ENCODE measurements at places on chromosomes 1 and 21.
A peak's percentile ranks its signal among the peaks of the same experiment; 100 is the strongest.

DNA sequence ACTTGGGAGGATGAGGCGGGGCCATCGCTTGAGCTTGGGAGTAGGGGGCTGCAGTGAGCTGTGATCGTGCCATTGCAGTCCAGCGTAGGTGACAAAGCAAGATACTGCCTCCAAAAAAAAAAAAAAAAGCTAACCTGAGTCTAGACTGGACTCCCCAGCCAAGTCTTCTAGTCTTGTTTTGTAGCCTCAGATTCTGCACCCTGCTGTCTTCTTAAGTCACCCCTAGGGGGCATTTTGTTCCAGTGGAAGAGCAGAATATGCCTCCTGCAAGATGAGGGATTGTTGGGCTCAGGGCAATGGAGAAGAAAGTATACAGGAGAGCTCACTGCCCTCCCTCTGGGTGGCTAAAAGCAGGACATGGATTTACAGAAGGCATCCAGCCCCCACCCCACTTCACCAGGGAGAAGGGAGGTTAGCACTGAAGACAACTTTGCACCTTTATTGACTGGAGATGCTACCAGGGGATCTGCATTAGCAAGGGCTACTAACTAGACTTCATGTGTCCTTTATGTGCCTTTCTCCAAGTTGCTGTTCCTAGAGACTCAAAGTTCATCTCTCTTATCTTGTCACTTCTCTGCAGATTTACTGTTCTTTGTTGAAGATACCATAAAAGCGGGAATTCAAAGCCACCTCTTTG lies 15.3 kb upstream of the RNF187 start:
- no peak for DNase-seq

DNA sequence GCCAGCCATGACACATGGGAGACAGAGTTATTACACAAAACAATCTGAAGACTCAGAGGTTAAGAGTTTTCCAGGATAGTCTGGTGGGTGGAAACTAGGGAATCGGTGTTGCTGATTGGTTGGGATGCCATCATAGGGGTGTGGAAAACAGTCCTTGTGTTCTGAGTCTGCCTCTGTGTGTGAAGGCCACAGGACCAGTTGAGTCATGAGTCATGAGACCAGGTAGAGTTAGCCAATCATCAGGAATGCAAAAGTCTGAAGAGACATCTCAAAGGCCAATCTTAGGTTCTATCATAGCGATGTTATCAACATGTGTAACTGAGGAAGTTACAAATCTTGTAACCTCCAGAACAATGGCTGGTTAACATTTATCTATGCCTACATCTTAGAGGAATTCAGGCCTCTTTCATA lies 49.7 kb upstream of the NEK7 start:
- DNase-seq = no peak

GRCh38 chr1:211738691-211739301 lies 63.4 kb upstream of the NEK2 start:
- peak; percentile 2 for DNase-seq

GRCh38 chr1:183372586-183373230 lies 45.5 kb downstream of the NMNAT2 start:
- DNase-seq = no peak

DNA sequence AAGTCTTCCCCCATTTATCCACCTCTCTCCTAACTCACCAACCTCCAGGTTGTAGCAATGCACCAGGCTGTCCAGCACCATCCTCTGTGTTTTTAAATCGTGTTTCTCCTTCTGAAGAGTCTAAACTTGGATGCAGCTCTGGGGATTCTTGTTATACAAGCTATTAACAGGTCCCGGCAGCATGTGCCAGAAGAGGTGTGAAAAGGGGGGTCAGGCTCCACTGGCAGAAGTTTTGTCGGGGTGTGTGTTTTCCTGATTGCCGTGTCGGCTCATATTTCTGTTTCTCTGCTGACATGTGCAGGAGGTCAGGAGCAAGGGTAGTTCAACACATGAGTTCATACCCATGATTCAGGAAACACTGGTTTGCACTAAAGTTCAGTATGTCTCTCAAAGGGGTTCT lies 658.6 kb upstream of the CAMK1G start:
- DNase-seq = no peak

DNA sequence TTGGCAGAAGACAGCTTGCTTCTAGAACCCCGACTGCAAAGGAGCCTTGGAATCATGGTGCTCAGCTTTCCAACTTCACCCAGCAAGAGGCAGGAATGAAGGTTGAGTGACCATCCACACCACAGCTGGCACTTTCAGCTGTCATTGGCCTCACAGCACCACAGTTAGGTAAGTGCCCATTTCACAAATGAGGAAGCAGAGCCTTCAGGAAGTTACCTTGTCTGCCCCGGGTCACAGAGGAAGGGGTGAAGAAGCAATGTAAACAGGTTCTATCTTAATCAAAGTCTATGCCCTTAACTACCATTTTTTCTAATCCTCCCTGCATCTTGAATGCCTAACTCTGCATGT lies 156.0 kb downstream of the GLUL start:
- no peak for DNase-seq

DNA sequence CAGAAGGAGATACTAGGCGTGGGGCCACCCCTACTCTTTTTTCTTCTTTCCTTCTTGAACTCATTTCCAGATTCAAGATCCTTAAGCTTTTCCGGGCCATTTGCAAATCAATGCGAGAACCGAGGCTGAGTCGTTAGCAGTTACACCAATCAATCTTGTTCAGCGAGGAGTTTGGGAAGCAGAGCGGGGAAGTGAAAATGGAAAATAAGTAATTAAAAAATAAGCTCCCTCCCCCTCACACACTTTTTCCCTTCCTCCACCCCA lies 1.7 kb upstream of the NEGR1 start:
- DNase-seq = no peak

DNA sequence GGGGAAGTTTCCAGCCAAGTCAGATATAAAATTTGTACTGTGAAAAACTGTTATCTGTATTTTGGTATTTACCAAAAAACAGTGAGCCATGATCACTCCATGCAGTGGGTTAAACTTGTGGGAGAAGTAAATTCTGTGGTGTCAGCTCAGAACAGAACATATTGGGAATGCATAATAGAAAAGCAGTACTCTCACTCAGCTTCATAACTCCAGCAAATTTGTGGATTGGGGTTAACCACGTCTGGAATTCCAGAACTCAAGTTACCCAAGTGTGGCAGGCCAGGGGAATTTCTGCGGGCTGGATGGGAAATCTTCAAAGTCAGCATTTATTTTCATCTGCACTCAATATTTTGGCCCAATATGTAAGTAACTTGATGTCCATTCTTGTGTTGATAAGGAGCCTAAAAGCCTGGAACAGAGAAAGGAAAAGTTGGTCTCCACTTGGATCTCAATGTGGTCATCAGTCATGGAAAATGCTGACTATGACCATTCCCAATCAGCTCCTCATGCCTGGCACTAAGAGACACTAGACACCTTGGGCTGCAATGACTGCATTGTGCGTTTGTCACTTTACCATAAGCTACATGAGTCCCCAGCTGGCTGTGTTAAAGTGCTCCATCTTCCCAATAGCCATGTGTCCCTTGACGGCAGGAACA lies 39.1 kb upstream of the ENAH start:
- no peak for DNase-seq

- no peak for DNase-seq
Observed at GRCh38 chr1:204528677-204529076, 12.5 kb downstream of the MDM4 start.

DNA sequence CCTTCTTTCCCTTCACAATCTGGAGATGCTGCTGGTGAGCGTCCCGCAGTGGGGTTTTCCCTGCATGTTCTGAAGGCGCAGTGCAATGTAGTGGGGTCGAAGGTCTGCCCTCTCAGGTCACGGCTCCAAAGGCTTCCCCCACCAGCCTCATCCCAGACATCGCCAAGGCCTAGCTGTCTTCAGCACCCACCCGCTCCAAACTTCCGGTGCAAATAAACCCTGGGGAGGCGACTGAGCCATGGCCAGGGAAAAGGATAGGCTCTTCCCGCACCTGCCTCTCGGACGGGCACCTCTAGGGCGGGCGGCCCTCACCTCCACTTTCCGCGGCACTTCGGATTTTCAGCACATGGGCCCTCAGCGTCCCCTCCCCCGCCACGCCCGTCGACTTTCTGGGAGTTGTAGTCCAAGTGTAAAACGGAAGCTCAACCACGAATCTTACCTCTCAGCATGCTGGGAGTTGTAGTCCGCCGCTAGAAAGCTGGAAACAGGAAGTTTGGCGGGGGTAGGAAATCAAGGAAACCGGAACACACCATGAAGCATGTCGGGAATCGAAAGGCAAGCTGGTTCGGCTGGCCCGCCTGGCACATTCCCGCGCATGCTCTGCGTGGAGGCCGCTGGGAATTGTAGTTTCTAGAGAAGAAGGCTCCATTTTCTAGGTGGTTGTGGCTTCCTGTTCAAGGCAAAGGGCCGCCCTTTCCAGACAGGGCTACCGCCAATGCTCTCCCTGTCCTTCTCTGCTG lies at the start of gene MRPL24:
Gene MRPL24 (minus strand): TSS at position 348 of the 740 bp plus-strand sequence. CDS start 2,384 bp downstream, outside the sequence.
- peak; percentile 85 for DNase-seq

- DNase-seq = no peak
Observed at GRCh38 chr21:45178971-45179370, 104.6 kb downstream of the ADARB1 start.

DNA sequence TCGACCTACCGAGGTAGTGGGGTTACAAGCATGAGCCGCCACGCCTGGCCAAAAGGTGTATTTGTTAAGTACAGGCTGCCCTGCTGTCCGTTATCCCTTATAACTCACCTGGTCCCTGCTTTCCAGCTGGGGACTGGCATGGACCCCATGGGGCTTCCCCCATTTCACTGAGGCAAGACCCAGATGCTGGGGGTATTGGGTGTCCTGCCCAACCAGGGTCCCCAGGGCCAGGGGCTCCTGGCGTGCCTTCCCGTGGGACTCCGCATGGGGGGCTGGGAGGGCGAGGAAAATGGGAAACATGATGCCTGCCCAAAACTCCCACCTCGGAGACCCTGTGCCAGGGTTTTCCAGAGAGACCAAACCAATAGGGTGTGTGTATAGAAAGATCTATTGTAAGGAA lies 64.4 kb downstream of the FAAP20 start:
- no peak for DNase-seq

DNA sequence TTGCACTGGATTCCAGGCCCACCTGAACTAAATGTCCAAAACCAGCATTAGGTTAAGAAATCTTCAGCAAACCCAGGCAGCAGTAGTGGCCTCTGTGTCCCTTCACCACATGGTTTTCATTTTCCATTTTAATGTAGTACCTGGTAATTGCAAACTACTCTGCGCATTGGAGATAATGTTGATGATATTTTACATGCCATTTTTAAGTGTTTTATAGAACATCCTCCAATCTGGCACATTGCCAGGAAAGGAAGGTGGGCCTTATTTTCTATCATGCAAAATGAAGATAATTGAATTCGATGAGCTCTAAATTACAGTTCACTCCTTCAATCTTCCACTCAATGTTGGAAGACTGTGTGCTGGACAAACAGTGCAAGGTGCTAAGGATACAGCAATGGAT lies 89.5 kb downstream of the ZC3H11B start:
- DNase-seq = no peak

DNA sequence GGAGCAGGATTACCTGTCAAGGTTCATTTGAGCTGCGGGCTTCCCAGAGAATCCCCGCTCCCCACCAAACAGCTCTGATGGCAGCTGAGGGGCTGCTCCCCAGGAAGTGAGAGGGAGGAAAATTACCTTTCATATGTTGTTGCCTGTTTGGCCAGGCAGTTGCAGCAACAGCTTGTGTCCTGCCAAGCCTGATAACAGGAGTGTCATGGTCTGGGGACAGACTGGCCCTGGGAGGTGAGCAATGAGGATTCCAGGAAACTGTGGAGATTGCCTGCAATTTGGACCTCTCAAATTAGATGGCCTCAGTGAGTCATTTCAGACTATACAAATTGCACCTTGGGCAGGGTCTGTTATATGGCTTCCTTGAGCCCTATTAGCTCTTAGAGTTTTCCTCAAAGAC lies 189.3 kb downstream of the PTPRU start:
- no peak for DNase-seq

DNA sequence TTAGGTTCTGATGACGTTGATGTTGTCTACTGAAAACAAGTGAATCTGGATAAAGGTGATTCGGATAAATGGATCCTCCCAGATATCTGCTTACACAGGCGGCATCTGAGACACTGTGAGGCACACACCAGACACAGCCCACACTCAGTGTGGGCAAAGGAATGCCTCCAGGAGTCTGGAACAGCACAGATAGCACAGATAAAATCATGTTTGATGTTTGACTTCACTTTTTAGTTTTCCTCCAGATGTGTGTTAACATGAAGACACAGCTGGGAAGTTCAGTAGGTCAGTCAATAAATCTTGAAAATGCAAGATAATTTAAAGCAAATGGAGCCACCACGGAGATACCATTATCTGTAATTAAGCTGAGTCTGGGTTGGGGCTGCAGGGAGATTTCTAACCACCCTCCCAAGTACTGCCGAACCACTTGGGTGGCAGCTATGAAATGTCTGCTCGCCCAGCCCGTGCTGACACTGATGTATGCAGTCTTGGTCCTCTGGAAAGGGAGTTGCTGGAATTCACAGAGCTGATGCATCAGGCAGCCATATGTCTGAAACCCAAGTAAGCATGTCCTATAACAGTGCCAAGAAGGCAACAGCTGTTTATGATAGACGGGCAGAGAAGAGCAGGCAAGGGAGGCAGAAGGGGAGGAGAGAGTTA lies 11.7 kb downstream of the CAPN9 start:
- no peak for DNase-seq

DNA sequence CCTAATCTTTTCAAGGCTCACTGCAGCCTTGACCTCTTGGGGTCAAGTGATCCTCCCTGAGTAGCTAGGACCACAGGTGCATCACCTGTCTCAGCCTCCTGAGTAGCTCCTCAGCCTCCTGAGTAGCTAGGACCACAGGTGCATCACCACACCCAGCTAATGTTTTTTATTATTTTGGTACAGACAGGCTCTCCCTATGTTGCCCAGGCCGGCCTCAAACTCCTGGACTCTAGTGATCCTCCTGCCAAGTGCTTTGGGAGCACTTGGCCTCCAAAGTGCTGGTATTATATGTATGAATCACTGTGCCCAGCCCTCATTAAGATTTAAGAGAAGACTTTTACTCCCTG lies 58.5 kb upstream of the S1PR1 start:
- no peak for DNase-seq

GRCh38 chr1:222904451-222904850 lies 89.6 kb downstream of the DISP1 start:
- no peak for DNase-seq

DNA sequence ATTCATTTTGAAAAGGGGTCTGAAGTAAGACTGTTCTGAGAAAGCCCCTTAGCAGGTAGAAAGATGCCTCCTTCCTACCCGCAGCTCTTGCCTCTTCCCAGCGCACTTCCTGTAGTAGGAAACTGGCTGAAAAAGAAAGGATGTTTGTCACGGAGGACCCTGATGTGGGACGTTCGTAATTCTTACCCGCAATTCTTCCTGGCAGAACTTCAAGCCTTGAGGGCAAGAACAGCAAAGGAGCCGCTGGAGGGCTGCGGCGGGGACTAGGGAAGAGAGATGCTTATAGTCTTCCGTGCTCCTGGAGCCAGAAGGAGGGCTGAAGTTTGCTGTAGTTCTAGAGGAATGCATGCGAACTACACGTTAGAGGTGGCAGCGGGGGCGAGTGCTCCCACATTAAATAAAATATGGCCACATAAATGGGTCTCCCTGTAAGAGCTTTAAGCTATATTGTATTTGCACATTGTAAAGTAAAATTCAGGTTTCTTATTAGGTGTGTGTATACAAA lies 6.3 kb downstream of the C1orf53 start:
- no peak for DNase-seq

GRCh38 chr1:60746278-60746791 lies 336.0 kb upstream of the NFIA start:
- no peak for DNase-seq
